Ammon's horn (tissue), 1 donor: ENCODE measurements at places on chromosomes 2 and 18.

DNA sequence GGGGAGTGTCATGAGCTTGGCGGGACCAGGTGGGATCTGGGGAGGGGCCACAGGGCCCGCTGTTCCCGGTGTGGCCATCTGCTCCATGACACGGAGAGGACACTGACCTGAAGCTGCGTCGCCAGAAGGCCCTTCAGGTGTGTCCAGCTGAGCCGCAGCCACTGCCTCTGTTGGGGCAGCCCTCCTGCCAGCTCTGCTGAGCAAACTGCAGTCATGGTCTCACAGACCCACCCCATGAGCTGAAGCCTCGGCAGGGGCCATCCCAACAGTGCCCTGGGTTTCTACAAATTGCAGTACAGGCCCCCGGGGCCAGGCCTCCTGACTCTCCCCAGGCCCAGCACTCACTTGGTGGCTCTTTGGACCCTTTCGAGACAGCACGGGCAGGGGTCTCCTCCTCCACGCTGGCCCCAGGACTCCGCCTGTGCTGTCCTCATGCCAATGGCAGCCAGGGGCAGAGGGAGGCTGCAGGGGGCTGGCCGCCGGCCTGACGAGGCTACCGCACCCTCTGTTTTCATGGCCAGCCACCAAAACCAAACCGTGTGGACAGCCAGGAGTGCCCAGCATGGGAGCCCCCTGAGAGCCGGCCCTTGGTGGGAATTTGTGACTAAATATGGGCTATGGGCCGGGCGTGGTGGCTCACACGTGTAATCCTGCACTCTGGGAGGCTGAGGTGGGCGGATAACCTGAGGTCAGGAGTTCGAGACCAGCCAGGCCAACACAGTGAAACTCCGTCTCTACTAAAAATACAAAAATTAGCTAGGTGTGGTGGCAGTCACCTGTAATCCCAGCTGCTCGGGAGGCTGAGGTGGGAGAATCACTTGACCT is 175.2 kb upstream of the SALL3 start:
- DNase-seq, result no peak

- DNase-seq, result no peak
Observed at GRCh38 chr2:121790276-121790956, 35.0 kb downstream of the TSN start.

GRCh38 chr18:50079571-50080295 is 115.2 kb downstream of the MYO5B start:
- peak; percentile 82 for DNase-seq

DNA sequence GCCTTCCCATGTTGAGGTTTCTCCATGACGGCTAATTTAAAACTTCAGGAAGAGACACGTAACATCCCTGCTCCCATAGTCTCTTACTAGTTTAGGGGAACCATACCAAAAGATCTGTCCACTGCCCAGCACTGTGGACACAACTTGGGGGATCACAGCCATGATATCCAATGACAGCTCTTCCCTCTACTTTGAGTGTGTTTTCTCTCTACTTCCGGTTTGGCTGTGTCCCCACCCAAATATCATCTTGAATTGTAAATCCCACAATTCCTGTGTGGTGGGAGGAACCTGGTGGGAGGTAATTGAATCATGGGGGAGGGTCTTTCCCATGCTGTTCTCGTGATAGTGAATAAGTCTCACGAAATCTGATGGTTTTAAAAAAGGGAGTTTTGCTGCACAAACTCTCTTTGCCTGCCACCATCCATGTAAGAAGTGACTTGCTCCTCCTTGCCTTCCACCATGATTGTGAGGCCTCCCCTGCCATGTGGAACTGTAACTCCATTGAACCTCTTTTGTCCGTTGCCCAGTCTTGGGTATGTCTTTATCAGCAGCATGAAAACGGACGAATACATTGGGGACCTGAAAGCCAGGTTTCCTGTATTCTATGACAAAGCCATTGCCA is 1.6 kb upstream of the MGAT4A start:
- DNase-seq, result no peak

- no peak for DNase-seq
Observed at GRCh38 chr2:145277922-145278321, 758.0 kb upstream of the ZEB2 start.

- no peak for DNase-seq
Observed at GRCh38 chr2:241817126-241817820, 8.3 kb downstream of the NEU4 start.

DNA sequence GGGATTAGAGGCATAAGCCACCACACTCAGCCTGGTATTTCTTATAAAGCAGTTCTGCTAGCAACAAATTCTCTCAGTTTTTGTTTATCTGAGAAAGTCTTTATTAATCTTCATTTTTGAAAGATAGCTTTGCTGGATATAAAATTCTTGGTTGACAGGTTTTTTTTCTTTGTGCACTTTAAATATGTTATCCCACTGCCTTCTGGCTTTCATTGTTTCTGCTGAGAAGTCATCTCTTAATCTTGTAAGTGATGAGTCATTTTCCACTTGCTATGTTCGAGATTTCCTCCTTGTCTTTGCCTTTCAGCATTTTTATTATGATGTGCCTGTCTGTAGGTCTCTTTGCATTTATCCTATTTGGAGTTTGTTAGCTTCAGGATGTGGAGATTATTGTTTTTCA is 5.9 kb upstream of the ELAC1 start:
- DNase-seq, result no peak

DNA sequence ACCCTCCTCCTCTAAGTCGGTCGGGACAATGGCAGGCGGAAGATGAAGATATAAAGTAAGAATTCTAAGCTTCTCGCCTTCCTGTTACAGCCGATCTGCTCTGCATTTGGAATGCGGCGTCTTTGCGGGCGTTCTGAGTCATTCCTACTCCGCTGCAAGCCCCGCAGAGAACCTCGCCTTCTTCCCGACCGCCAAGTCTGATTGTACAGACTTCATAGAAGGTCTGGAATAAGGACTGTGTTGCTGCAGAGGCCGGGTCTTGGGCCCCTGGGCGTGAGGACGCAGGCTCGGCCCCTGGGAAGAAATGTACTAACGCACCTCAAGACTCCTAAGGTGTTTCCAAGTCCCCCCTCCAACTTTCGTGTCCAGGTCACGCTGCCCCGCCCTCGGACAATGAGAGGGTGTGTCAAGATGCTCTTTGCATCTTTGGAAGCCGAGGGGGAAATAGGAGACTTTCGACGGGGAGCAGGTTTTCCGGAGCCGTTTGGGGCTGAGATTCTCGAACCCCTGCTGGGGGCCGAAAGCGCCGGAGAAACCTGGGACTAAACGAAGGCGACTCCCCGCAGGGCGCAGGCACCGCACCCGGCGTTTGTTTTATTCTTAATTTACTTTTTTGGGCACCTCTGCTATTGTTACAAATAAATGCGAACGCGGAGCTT is 12.7 kb upstream of the PAX3 start:
- no peak for DNase-seq

GRCh38 chr2:29317077-29317517 is 201.9 kb downstream of the CLIP4 start:
- peak; percentile 48 for DNase-seq

DNA sequence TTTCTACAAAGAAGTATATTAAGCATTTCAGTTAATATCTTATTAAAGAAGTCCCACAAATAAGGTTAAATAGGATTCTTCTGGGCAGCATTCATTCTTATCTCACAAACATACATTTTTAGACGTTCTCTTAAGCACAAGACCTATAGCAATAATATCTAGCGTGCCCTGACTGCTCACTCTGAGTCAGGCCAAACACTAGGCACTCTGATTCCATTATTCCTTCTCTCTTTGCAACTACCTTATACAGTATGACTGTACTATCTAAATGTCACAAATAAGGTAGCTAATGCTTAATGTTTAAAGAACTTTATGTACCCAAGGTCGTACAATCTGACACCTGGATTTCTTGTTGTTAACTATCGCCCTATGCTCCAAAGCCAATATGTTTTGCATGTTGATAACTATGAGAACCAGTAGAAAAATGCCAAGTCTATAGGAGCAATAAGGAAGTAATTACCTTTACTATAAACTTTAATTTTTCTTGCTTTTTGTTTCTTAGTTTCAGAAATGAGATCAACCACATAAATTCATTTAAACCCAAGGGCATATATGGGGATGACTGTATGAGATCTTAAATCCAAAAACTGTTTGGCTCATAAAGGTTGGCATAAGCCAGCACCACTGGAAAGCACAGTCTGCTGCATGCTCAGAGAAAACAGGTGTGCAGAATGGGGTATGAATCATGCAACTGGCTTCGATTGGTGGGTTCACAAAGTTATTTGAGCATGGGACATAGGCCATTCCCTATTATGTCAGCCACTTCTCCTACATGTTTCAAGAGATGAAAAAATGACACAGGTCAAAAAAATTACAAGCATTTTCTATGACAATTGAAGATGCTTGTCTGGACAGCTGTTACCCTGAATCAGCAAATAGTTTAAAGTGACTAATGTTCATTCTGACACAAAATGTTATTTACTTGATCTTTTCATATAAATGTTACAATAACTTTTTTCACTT is 352.0 kb downstream of the IRS1 start:
- DNase-seq, result no peak

DNA sequence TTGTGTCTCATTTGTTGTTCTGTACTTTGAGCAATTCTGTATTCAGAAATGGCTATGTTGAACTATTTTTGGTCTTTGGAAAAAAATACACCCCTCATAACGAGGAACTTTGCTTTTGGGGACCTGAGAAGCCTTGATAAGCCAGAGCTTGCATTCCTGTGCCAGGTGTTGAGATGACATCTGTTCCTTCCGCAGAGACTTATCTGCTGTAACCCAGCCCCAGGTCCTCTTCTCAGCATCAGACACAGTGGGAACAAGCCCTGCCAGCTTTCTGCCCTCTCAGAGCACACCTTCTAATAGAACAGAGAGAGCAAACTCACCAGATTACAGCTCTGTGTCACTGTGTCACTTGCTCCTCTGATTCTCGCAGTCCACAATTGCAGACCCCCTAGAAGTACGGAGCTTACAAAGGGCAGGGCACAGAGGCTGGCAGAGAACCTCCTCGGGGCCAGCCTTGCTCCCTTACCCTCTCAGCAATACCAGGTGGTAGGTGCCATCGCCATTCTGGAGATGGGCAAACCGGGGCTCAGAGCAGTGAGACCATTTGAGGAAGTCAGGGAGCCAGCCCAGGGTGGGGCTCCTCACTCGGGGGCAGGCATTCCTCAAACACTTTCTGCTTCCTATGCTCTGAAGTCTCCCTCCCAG is 97.4 kb downstream of the DDX1 start:
- DNase-seq, result no peak

- DNase-seq, result no peak
Observed at GRCh38 chr2:205435970-205436369, 246.3 kb upstream of the NRP2 start.

- no peak for DNase-seq
Observed at GRCh38 chr2:36371928-36372391, 16.4 kb downstream of the CRIM1 start.

- no peak for DNase-seq
Observed at GRCh38 chr2:13334545-13334944, 617.8 kb downstream of the TRIB2 start.

DNA sequence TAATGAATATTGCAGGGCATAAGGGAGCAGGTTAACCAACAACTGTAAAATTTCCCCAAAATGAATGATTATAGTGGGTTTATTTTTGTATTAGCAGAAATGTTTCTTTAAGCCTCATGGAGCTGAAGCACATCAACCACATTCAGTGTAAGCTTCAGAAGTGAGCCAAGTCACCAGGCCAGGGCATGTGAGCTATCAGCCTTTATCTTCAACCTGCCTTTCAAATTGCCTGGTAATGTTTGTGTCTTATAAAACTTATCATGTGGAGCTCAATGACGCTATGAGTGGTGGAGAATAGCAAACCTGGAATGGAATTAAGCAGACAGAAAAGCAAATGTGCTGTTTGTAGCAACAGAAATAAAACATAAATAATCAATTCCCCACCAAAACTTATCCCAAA is 1068.4 kb downstream of the LRP1B start:
- peak; percentile 6 for DNase-seq

GRCh38 chr2:216350214-216350791 is 22.0 kb downstream of the MARCHF4 start:
- DNase-seq, result no peak

DNA sequence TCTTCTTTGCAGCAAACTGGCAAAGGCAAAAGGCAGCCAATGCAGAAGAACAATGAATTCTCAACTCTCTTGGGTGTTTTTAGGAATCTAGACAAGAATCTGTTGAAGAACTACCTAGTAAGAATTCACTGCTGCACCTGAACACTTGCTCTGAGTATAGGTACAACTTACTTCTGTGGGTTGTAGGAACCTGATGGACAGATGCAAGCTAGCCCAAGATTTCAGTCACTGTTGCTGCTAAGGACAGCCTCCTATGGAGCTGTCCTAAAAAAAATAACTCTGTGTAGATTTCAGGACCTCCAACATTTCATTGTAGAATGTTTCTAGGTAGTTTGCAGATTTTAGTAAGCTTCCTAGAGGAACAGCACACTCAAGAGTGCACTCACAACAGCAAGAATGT is 363.5 kb downstream of the CBLN2 start:
- no peak for DNase-seq

GRCh38 chr2:224309176-224309575 is 92.7 kb downstream of the FAM124B start:
- DNase-seq, result no peak

GRCh38 chr2:143893371-143893770 is 626.5 kb downstream of the ZEB2 start:
- DNase-seq, result no peak

DNA sequence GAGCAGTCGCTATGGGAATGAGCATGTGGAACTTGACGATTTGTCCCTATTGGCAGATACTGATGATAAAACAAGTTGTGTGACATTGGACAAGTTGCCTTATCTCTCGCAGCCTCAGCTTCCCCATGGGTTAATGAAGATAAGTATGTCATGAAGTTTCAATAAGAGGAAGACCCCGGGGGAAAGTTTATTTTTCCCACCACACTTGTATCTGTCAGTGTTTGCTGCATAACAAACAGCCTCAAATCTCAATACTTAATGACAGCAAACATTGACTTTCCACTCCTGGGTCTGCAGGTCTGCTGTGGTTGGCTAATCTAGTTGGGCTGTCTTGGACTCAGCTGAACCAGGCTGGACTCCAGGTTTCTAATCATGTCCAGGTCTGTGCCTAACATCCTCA is 45.8 kb downstream of the INPP5D start:
- no peak for DNase-seq

DNA sequence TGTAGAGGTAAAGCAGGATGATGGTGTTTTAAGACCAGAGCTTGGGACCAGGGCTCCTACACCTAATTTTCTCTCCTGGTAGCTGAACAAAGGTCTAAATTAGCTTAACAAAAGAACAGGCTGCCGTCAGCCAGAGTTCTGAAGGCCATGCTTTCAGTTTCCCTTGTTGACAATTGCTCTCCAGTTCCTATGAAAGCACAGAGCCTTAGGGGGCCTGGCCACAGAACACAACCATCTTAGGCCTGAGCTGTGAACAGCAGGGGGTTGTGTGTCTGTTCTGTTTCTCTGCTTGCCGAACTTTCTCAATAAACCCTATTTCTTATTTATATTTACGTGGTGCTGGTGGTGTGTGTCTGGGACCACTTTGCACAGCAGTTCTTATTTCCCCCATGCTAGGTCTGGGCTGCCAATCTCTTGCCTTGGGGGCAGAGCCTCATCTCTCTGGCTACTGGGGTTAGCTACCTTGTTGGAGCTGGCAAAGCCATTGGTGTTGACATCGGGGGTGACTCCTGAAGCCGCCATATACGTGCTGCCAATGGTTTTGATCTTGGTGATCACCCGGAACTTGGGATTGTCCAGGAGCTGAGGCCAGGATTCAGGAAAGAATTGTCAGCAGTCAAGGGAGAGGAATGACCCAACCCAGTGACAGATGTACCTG is 29.0 kb downstream of the CENPO start:
- DNase-seq, result peak; percentile 32

GRCh38 chr2:98852932-98853331 is 83.1 kb downstream of the CRACDL start:
- DNase-seq, result no peak
